IPS DF 6.9 (cell line): ENCODE measurements at places on chromosomes 1 and 21.

DNA sequence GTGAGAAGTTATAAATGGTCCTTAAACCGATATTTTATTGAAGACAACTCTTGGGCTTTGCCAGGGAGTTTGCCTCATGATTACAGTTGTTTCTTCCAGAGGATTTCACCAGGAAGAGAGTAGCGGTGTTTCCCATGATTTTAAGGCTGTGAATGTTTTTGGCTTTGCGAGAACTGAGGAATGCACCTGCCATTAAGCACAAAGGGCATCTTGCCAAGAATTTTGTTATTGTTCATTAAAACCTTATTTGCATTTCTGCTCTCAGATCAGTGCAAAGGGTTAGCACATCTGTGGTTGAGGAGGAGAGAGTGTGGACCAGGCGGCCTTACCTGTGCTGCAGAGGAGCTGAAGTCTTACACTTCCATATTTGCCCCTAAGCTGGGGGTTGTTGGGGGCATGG lies 13.8 kb downstream of the CNIH3 start:
- no peak for DNase-seq

GRCh38 chr1:209619696-209620486 lies 32.3 kb downstream of the LAMB3 start:
- DNase-seq, result no peak

GRCh38 chr21:14239281-14239680 lies 23.3 kb downstream of the RBM11 start:
- DNase-seq, result no peak

- no peak for DNase-seq
Measured at GRCh38 chr1:203640723-203641502, 14.3 kb downstream of the ATP2B4 start.

- no peak for DNase-seq
Measured at GRCh38 chr1:175118375-175119367, 51.0 kb downstream of the TNN start.

GRCh38 chr21:15729346-15729673 lies 472 bp upstream of the USP25 start:
- no peak for DNase-seq

- no peak for DNase-seq
Measured at GRCh38 chr1:44643721-44644334, 30.5 kb downstream of the TMEM53 start.

DNA sequence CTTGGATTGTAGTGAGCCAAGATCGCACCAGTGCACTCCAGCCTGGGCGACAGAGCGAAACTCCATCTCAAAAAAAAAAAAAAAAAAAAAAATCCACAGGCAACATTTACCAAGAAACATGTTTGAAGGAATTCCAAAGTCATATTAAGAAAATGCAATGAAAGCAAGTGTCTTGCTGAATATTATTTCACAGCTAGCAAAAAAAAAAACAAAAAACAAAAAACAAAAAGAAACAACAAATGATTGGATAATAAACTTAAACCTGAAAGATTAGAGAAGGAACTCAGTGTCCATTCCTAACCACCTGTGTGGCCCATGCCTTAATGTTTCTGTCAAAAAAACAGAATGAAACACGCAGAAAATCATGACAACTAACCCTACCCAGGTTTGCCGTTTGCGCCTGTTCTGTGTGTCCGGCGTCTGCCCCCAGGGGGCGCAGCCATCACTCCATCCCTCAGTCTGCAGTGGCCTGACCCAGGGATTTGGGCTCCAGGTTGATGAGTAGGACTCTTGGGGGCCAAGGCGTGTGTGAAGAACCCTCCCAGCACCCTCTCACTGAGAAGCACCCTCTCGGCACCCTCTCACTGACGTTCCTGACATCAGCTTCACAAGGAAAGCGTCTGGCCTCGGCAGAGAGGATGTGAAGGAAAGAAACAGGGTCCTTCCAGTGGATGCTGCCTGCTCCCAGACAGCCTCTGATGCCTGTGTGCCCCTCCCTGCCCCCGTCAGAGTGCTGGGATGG lies 19.2 kb upstream of the PTTG1IP start:
- DNase-seq, result no peak
